ENCODE measurements at places on chromosomes 6 and 20.

DNA sequence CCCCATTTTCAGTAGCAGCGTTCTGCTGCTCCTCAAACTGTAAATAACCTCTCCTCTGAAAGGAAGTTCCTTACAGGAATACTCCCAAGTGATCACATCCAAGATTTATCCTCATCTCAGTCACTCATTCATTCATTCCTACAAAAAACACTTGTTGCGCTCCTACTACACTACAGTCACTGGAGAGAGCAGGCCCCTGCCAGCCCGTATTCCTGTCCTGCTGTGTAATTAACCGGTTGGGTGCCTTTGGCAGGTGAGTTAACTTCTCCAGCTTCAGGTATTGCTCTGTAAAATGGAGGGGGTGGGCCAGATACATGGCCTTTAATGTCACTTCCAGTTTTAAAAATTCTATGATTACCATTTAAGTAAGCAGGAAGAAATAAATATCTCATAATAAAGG lies 15.0 kb upstream of the ZBTB24 start:
- DNase-seq, result no peak

DNA sequence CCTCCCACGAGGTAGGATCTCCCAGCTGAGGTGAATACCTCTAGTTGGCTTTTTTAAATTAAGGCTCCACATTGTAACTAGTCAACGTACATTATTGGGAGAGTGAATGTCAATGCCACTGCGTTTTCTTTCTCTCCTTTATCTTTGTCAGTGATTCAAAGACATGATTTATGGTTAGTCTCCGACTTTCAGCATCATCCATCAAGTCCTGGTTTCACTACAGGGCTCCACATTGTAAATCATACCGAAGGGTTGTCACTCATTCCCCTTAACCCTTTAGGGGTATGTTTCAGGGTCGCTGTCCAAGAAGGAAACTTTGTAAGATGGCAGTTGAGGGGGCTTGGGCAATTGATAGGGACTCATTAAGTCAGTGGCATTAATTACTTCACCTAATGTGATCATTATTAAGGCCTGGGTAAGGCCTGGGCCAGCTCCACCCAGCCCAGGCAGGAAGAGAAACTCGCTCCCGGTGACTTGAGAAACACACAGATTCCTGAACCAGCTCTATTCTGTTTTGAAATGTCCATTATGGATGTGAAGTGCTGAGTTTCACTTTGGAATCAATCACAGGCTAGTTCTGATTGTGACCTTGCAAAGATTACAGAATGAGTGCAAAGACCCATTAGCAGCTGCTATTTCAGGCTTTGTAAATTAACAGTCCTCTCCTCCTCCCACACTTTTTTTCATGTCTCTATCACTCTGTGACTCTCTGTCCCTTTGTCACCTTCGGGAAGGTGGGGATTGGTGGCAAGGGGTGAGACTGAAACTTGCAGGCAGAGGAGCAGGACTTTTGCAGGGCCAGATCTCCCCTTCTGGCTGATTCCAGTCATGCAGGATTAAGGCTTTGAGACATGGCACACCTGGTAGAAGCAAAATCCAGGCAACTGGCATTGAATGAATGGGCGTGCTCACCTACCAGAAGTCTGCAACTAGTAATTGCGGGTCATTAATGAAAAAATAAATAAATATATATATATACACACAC lies 222.4 kb downstream of the TSHZ2 start:
- no peak for DNase-seq

GRCh38 chr20:11966186-11966585 lies 48.5 kb downstream of the BTBD3 start:
- no peak for DNase-seq

- DNase-seq, result no peak
Measured at GRCh38 chr6:36599791-36600209, 5.6 kb downstream of the SRSF3 start.

GRCh38 chr6:6841571-6841970 lies 253.1 kb downstream of the LY86 start:
- no peak for DNase-seq

GRCh38 chr20:43658723-43659419 lies 8.0 kb upstream of the MYBL2 start:
- DNase-seq, result no peak

DNA sequence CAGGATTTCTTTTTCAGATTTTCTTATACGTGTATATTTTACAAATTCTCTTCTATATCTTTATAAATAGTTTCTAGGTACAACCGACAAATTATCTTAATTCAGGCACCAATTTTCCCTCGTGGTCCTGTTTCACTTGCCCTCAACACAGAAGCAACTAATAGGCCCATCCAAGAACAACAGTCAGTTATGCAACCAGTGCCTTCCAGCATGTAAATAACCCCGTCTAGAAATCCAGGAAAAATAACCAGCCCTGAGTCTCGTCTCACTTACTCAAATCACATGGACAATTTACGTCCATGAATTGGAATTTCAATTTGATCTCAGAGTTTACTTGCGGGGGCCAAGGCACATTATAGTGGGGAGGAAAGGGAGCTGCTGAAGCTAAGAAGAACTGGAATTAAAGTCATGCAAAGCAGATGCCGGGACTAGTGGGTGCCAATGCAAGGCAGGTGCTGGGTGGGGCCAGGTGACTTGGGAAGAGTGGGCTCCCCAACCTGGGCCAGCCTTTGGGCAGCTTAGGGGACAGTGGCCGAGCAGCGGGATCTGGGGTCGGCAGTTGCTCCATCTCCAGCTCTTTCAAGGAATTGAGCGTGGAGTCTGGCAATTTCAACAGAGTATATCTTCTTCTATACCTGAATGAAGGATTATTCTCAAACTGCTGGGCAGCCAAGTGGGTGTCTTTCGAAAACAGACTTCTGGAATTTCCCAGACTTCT lies 121.7 kb downstream of the EDN3 start:
- DNase-seq, result no peak

DNA sequence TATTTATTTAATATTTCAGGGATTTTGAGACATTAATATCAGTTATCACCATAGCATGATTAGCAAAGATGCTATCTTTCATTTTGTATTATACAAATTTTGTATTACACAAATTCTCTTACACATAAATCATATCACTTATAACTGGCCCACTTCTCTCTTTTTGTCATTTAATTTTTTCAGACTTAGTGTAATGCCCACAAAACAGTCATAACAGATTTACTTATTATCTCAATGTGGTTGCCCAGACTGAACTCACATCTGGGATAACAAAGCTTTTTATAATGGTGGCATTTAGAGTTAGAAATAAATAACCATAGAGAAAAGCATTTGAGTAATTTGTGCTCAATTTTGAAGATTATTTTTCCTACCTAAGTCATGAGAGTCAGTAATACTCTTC lies 148.3 kb downstream of the TFAP2B start:
- no peak for DNase-seq

GRCh38 chr20:20201124-20201523 lies 148.8 kb downstream of the CFAP61 start:
- no peak for DNase-seq

DNA sequence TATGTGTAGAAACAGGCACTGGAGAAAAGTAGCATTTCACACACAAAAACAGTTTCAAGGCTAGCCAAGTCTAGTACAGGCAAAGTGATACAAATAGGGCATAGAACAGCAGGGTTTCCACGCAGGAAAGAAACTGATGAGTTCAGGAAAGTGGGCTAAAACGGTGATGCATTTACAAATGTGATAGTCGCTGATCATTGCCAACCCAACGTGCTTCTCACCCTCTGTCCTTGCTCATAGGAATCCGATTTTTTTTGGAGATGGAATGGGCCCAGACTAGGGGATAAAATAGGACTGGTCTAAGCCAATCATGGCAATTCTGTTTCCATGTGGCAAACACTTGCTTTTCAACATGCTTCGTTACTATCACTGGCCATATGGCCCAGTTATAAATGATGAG lies 536.6 kb downstream of the PRKN start:
- no peak for DNase-seq

GRCh38 chr6:155450240-155450581 lies 5.4 kb downstream of the NOX3 start:
- DNase-seq, result no peak

DNA sequence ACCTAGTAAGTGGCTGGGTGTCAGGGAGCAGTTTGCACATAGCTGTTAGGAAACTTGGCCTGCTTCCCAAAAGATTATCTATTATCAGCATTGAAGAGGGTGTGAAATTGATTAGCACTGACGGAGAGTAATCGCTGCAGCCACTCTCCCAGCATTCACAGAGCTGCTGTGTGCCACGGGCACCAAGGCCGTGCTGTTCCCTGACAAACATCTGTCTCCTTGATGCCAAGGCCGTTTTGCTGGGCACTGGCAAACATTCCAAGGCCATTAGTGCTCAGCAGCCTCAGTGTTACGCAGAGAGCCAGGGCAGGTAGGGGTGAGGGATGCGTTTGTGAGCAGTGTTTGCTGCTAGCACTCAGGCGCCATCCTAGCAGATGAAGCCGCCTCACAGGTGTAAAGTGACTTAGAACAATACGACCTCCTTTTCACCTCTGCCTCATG lies 57.7 kb upstream of the VSTM2L start:
- no peak for DNase-seq

GRCh38 chr20:15951658-15952057 lies 621.6 kb downstream of the KIF16B start:
- DNase-seq, result no peak

GRCh38 chr6:112008482-112008881 lies 45.4 kb upstream of the CCN6 start:
- DNase-seq, result no peak

DNA sequence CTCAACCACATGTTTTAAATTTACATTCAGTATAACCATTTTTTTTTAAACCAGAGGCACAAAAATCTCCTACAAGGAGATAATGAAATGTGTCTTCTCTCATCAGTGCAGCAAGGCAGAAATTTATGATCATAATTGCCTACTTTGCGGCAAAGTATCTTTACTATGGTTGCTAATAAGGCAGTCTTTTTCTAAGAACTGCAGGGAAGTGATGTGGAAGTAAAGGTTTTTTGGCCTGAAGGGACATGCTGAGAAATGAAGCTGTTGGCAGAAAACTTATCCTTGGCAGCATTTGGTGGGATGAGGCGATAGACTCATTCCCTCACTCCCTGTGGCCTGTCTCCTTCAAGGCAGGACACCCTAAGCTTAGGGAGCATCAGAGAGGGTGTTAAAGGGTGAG lies 48.7 kb downstream of the SCGN start:
- no peak for DNase-seq

- DNase-seq, result no peak
Measured at GRCh38 chr6:80357081-80357480, 250.6 kb downstream of the BCKDHB start.

DNA sequence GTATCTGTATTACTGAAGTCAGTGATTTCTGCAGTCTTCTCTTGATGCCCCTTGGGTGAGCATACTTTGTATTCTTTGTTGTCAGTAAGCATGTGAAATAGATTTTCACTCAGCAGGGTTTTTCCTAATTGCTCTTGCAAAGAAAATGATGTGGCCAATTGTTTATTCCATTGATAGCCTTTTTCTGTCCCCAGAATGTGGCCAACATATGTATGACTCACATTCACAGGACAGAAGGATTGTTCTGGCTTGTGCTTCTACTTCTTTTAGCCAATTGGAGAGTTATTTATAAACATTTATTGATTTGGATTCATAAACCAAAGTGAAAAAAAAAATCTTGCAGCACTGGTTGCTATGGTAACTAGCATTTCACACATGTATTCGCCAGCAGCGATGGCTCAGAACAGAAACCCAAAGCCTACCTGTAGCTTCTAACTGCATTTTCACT lies 54.4 kb upstream of the RBM24 start:
- DNase-seq, result no peak

DNA sequence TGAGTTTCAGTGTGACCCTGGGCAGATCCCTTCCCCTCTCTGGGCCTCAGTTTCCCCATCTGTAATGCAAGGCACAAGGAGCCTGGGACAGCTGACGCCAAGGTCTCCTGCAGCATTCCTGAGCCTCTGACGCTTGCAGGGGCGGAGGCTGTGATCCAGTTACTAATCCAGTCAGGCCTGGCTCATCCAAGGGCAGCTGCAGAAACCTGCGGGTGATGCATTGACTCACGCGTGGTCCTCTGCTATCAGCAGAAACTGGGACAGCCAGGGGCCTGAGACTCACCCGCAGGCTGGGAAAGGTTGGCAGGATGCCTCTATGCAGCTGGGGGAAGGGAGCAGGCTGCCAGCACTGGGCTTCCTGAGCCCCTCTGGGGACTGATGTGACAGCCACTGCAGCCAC lies 65.0 kb upstream of the SIRPA start:
- peak; percentile 76 for DNase-seq

GRCh38 chr6:167078745-167079144 lies 44.2 kb upstream of the CCR6 start:
- DNase-seq, result no peak

- DNase-seq, result no peak
Measured at GRCh38 chr20:44364780-44365179, 9.3 kb downstream of the HNF4A start.

- DNase-seq, result no peak
Measured at GRCh38 chr20:35560105-35560511, 18.2 kb downstream of the ERGIC3 start.

- no peak for DNase-seq
Measured at GRCh38 chr20:32638848-32639247, 34.9 kb downstream of the C20orf203 start.

All from fibroblast of skin of left quadriceps (primary cell).